Astrocyte of the hippocampus (primary cell): ENCODE measurements at places on chromosomes 16 and 17.

GRCh38 chr17:57289613-57290012 lies 33.3 kb downstream of the MSI2 start:
- DNase-seq = no peak

- DNase-seq = no peak
Measured at GRCh38 chr17:72514321-72514861, 393.6 kb downstream of the SOX9 start.

DNA sequence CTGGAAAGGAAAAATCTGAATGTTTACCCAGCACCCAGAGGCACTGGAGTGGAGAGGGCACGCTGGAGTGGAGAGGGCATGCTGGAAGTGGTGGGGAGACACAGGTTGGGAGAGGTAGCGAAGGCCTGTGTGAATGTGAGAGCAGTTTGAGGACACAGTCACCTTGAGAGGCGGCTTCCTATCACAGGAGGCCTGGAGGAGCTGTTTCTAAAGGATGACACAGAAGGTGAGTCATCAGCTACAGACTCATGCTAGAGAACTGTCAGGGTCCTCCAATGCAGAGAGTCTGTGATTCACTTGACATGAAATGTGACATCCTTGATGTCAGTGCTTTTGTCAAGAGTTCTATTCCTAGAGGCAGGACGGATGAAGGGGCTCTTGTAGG lies 13.8 kb downstream of the CTRL start:
- peak; percentile 48 for DNase-seq

- DNase-seq = peak; percentile 94
Measured at GRCh38 chr16:4474192-4474961, at the start of gene NMRAL1. TSS of gene NMRAL1 (minus strand) at chr16:4474625. CDS start at chr16:4474132, 493 bp downstream.

- no peak for DNase-seq
Measured at GRCh38 chr16:87311387-87311786, 5.8 kb downstream of the C16orf95 start.

GRCh38 chr17:55265311-55266021 lies 706 bp downstream of the HLF start:
- DNase-seq = peak; percentile 12

DNA sequence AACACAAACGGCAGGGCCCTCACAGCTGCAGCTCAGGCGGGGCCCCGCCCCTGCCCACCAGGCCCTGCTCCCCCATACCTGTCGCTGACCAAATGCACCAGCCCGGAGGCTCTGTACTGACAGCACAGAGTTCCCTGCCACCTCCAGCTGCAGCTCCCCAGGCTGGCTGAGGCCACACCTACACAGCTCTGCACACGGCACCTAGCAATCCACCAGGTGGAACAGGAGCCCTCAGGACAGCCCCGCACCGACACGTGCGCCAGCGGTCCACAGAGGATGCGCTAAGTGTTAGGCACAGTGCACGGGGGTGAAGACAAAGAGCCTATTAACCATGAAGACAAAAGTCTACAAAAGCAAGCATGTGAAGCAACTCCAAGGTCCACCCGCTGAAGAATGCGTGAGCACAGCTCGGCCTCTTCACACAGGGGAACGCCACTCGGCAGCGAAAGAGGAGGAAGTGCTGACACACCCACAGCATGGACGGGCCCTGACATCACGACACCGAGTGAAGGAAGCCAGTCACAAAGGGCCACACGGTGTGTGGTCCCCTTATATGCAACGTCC lies 5.4 kb downstream of the ZCCHC14 start:
- no peak for DNase-seq

DNA sequence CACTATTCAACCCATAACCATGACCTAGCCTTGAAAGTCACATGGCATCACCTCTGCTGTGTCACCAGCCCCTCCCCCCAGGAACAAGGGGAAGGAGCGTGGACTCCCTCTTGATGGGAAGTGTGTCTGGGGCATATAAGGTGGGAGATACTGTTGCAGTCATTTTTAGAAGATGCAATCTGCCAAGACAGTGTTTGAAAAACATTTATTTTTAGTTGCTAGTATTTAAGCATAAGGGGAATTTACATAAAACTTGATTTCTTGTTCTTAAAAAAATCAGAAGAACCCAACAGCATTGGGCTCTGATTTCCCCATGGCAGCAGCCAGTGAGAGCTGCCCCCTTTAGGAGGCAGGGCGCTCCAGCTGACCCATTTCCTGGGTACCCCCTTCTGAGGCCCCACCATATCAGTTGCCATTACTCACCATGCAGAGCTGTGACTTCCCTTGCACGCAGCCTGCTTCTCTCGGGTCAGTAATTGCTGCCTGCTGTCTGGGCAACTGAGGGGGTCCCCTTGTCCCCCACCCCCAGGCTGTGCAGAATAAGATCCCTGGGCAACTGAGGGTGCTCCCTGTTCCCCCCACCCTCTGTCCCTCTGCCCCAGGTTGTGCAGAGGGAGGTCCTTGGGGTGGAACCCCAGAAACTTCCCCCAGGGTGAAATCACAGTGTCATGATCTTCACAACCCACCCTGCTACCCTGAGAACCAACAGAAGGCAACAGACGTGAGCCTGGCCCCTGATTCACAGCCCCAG lies 11.8 kb upstream of the CDC42EP4 start:
- DNase-seq = no peak

DNA sequence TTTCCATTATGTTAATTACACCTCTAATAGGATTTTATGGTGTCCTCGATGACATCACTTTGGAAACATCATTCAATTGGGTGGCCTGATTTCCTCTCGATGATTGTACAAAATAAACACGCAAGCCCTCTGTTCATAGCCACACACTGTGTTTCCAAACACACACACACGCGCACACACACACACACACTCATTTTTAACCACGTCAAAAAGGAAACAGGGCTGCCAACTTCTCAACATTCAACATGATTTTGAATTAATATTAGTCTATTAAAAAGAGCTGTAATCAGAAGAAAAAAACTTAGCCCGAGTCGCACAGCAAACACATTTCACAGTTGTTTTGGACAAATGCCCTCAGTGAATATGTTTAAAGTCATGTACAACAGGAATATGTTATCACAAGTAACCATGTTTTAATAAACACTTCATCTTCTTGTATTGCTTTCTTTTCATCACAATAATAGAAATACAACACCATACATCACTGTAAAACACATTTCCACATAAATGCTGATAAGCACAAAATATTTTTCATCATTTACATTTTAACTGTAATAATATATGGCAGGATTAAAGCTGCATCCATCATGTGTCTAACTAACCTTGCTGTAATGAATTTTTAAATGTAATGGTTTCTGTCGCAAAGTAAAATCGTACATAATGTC lies 219.1 kb upstream of the IRX3 start:
- no peak for DNase-seq

DNA sequence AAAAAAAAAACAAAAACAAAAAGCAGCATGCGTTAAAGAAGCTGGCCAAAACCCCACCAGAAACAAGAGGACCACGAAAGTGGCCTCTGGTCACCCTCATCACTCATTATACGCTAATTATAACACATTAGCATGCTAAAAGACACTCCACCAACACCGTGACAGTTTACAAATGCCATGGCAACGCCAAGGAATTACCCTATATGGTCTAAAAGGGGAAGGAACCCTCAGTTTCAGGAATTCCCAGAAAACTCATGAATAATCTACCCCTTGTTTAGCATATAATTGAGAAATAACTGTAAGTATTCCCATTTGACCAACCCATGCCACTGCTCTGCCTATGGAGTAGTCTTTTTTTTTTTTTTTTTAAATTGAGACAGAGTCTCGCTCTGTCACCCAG lies 77.6 kb downstream of the EMP2 start:
- DNase-seq = no peak

DNA sequence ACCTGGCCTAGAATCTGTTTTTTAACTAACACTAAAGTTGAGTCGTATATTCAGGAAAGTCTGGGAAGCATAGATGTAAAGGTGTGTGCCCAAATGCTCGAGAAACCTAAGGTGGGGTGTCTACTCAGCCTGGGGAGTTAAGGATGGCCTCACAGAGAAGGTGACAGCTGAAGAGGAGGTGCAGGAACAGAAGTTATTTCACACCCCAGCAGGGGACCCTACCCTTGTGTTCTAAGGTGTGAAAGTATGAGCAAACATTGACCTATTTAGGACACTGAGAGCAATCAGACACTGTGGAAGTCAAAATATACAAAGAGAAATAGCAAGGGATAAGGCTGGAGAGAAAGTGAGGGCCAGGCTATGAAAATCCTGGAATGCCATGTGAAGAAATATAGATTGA lies 49.0 kb upstream of the DHX40 start:
- no peak for DNase-seq

DNA sequence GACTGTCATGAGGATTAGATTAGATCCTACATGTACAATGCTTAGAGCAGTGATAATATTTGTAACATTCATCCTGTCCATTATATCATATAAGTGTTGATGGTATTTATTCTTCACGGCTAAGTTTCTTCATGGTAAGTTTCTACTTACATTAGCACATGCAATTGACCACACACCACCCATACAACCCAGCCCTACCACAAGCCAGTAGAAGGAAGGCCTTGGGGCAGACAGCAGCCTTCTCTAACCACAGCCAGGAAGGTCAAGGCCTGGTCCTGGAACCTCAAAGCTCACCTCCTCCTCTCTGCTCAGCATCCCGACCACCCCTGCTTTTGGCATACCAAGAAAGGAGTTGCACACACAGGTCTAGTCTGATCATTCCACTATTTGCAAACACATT lies 245.2 kb upstream of the SDK2 start:
- DNase-seq = no peak

DNA sequence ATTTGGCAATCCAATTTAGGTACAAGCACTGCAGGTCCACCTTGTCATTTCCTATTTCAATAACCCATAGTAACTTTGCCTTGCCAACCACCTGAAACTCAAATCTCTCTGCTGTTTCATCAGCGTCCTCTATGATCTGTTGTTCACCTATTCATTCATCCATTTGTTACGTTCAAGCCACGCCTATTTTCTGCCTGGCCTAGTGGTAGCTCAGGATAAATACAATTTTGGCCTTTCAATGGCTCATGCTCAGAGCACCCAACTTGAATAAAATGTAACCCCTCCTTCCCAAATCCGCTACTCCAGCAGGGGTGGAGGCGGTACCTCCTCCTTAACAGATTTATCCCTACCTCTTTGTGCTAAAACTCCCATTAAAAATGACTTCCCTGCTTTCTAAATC lies 3.6 kb upstream of the FBXO47 start:
- no peak for DNase-seq

GRCh38 chr16:55906123-55906522 lies 30.9 kb upstream of the CES5A start:
- no peak for DNase-seq

DNA sequence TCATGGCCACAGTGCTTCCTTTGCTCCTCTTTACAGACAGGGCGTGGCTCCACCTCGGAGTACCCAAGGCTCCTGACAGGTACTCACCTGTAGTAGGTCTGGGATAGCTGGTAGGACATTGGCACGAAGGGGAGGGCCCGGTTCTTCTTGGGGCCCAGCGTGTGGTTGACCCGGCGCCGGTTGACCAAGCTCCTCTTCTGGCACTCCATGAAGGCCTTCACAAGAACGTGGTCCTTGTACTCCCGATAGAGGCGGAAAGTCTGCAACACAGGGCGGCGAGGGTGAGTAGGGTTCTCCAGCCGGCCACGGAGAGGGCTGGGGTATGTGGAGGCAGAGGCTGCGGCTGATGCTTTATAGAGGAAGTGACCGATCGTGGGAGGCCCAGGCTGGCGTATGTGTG lies 69.7 kb downstream of the IL21R start:
- DNase-seq = no peak

DNA sequence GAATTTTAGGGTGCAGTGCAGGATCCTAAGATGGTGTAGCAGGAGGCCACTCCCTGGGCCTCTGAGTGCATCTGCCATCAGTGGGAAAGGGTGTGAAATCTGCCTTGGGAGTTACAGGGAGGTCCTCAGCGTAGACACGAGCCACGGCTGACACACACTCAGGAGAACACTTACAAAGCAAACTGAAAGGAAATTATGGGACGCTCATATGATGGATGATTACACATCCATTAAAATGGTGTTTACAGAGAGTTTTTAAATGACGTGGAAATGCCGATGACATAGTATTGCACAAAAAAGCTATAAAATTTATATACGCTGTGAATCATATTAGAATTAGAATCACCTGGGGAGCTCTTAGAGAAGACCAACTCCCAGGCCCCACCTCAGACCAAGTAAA lies 175.2 kb downstream of the CCDC182 start:
- DNase-seq = no peak

DNA sequence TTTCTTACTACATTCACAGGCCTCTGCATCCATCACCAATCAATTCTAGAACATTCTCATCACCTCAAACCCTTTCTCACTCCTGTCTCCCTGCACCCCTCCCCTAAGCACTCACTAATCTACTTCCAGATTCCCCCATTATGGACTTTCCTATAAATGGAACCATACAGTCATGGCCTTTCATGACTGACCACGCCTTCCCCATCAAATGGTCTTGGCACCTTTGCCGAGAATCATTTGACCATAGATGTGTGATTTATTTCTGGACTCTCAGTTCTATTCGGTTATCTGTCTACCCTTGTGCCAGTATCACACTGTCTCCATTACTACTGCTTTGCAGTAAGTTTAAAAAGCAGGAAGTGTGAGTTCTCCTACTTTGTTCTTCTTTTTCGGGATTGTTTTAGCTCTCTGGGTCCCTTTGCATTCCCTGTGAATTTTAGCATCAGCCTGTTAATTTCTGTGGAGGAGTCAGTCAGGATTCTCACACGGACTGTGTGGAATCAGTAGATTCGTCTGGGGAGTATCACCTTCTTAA lies 27.5 kb downstream of the GTF3C1 start:
- no peak for DNase-seq

GRCh38 chr17:13989138-13989537 lies 80.2 kb upstream of the COX10 start:
- DNase-seq = no peak

GRCh38 chr16:49022351-49022963 lies 259.2 kb downstream of the CBLN1 start:
- no peak for DNase-seq

DNA sequence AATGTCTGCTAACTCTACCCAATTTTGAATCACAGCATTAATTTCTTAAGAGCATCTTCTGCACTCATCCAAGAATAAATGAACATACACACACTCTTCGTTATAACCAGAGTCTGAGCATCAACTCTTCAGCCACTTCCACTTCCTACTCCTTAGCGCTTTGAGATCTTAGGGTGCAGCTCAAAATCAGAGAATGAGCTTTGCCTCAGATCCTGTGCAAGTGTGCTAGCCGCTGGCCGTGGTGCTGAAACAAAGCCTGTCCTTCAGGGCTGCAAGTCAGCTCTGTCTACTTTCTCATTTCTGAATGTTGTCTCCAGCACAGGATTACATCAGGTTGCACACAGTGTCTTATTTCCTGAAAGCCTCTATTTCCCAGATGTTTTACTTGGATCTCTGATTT lies 165.4 kb downstream of the AIPL1 start:
- peak; percentile 85 for DNase-seq

DNA sequence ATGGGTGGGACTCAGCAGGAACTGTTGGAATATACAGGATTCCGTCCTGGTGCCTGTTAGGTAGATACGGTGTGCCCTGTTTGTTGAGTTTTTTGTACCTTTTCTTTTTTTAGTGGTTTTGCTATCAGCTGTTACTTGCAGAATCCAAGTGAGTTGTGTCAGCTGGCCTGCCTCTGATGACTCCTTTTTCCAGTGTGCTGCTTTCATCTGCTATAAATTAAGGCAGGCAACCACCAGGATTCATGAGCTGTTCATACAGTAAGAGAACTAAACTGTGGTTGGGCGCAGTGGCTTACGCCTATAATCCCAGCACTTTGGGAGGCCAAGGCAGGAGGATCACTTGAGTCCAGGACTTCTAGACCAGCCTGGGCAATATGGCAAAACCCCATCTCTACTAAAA lies 79.9 kb downstream of the WNT3 start:
- no peak for DNase-seq

- DNase-seq = no peak
Measured at GRCh38 chr17:46124695-46125592, 68.3 kb downstream of the KANSL1 start.
